Effector memory CD8-positive, alpha-beta T cell (primary cell): ENCODE measurements at places on chromosomes 2 and 18.

DNA sequence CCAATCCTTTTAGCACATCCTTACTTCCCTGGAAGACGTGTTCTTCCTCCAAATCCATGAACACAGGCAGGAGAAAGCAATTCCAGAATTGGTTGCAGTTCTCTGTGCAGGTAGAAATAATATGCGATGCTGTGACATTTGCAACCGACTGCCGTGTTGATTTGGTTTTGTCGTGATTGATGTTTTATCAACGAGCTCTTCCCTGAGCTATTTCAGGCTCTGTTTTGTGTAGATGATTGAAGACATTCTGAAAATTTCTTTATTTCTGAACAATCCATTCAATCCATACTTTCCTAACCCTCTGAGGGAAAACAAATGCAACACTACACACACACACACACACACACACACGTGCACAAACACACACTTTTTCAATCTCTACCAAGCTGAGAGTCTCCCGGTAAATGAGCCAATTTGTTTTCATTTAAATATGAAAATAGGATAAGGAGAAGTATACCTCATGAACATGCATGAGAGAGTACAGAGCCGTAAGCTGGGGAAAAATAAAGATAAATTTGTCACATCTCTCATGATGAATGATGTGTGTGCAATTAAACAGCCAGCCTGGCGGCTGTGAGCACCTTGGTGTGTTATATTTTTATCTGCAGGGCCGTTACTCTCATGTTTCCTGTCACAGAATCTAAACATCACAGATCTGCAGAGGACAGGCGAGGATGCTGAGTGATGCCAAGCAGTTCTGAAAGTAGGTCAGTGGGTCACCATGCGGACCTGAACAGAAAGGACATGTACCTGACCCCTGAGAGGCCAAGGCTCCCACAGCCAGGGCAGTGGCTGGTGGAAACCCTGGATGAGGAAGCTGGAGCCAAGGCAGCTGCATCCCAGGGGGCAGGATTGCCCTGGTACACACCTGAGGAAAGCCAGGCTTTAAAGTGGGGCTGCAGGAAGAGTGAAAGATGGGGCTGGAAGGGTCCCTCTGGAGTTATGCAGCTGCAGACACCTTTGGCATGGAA lies 64.8 kb downstream of the PDCL3 start:
- DNase-seq, result no peak

DNA sequence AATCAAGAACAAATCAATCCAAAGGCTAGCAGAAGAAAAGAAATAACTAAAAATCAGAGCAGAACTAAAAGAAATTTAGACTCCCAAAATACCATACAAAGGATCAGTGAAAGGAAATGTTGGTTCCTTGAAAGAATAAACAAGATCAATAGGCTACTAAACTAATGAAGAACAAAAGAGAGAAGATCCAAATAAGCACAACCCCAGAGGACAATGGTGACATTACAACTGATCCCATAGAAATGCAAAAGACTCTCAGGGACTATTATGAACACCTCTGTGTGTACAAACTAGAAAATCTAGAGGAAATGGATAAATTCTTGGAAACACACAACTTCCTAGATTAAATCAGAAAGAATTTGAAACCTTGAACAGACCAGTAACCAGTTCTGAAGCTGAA lies 1186.9 kb downstream of the LRP1B start:
- no peak for DNase-seq

DNA sequence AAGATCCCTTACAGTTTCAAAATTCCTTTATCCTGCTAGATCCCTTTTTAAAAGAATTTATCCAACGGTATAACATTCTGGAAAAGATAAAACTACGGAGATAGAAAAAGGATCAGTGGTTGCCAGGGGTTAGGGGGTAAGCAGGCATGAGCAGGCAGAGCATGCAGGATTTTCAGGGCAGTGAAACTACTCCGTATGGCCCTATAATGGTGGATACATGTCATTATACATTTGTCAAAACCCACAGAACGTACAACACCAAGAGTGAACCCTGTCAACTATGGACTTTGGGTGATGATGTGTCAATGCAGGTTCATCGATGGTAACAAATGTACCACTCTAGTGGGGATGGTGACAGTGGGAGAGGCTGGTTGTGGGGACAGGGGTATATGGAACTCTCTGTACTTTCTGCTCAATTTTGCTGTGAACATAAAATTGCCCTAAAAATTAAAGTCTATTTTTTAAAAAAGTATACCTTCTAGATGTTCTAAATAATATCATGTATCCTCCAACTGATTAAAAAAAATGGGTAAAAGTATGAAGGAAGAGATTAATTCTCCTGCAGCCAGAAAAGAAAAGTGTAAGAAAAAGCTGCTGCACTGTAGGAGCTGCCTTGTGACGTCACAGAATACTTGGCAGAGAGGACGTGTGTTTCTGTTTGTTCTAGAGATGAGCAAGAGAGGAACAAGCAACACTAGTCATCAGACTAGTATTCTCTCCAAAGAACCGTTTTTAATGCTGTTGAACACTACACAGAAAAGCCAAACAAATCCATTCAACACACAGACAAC lies 23.6 kb downstream of the ANKRD44 start:
- no peak for DNase-seq

DNA sequence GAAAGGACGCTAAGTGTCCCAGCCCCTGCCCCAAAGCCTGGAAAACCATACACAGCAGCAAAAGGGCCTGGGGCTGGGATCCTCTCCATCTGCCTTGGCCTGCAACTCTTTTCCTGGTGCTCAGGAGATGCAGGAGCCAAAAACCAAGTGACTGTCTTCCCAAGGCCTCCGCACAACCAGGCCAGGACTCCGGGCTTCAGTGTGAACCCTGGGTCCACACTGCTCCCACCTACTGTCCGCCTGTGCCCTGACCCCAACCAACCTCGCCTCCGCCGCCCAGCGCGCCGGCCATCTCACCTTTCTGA lies 1.1 kb downstream of the FEV start:
- no peak for DNase-seq

- peak; percentile 55 for DNase-seq
These were observed 2.9 kb upstream of the ATOH8 start for GRCh38 chr2:85750587-85751575.
